ENCODE measurements at places on chromosomes 6 and 20.
A peak's percentile ranks its signal among the peaks of the same experiment; 100 is the strongest.

GRCh38 chr6:163776906-163777686, 362.6 kb downstream of the QKI start:
- DNase-seq, result no peak

GRCh38 chr6:54087721-54088120, 23.5 kb upstream of the MLIP start:
- no peak for DNase-seq

DNA sequence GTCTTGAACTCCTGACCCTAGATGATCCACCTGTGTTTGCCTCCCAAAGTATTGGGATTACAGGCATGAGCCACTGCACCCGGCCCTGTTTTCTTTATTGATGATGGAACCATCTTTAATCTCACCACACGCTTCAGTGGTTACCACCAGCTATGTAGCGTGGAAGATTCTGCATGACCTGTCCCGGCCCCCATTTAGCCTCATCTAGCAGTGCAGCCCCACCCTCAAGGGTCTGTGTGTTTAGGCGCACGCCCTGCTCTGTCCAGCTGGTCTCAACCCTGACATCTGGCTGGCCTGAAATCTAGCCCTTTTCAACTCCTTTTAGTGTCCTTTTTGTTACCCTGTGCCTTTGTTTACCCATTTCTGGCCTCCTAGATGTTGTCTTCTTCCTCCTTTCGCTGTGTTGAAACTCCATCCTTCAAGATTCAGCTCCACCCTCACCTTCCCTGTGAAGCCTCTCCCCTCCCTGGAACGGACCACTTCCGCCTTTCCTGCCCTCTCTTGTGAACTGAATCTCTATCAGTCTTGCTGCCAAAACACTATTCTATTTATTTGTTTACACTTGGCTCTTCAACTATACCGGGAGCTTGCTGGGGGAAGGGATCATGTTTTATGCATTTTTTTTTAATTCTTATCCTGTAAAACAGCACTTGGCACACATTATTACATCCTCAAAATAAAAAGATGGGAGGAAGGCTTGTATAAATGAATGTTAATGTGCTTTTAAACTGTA, 101.0 kb upstream of the MTHFD1L start:
- DNase-seq, result no peak

GRCh38 chr20:8055096-8055495, 35.5 kb upstream of the TMX4 start:
- DNase-seq, result no peak

DNA sequence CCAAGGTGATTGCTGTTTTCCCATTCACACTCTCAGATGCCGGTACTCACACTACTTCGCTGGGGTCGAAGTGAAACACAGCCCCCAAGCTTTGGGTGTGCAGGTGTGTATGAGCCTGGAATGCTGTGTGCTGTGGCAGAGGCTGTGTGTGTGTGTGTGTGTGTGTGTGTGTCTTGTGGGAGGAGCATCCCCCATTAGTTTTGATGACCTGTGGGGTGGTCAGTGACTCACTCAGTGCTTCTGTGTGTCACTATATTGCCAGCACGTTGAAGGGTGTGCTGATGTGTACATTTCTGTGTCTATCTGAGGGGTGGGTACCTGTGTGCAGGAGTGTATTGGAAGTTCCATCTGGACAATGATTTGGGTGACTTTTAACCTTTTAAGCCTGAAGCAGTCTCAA, 5.0 kb upstream of the SLC12A5 start:
- no peak for DNase-seq

DNA sequence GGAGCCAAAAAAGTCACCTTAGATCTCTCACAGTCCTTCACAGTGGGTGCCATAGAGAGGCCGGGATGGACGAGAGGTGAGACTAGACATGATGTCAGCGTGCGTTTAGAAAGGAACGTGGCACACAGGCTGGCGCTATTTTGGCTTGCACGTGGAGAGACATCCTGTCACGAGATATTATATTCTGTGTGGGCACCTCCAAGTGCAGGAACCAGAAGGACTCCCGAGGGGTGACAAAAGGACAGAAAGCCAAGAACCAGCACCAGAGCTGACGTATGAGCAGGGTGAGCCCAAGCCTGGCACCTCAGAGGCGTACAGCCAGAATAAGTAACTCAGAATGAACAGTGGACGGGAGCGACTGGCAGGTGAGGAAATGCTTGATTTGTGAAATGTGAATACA, 49.9 kb upstream of the QKI start:
- no peak for DNase-seq

DNA sequence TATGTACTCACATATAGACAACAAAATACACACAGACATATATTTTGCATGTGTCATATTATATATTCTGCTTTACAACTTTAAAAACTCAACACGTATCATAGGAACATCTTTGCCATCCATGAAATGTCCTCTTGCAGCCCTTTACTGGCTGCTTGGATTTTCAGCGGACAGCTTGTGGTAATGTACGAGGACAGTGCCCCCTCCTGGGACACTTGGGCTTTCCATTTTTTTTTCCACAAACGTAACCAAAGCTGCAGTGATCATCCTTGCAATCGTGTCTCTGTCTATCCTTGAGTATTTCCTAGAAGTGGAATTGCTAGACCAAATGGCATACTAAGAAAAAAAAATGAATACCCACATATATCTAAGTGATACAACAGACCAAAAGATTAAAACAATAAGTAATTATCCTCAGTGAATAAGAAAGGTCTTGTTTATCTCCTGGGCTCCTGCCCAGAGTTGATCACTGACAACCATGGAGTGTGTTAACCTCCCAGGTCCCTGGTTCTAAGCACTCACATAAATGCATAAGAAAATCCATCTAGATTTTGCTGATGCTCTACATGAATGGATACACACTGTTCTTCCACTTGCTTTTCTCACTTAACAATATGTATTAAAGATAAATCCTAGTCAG, 18.1 kb downstream of the BPI start:
- DNase-seq, result no peak

GRCh38 chr6:109013656-109014305, 80.9 kb downstream of the SESN1 start:
- no peak for DNase-seq

DNA sequence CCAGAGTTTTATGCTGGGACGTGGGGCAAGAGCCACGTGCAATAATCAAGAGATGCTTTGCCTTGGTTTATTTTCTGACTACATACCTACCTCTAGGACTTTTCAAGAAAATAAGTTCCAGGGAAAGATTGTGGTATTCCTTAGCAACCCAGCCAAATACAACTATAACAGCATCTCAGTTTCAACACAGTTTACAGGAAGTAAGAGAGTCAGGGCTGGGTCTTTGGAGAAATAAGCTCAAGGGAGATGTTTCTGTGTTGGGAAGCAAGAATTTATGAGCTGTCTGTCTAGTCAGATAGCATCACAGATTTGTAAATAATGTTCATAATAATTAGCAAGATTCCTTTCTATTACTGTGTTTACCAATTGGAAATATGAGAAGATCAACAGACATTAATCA, 35.1 kb downstream of the MAP3K5 start:
- DNase-seq, result no peak

DNA sequence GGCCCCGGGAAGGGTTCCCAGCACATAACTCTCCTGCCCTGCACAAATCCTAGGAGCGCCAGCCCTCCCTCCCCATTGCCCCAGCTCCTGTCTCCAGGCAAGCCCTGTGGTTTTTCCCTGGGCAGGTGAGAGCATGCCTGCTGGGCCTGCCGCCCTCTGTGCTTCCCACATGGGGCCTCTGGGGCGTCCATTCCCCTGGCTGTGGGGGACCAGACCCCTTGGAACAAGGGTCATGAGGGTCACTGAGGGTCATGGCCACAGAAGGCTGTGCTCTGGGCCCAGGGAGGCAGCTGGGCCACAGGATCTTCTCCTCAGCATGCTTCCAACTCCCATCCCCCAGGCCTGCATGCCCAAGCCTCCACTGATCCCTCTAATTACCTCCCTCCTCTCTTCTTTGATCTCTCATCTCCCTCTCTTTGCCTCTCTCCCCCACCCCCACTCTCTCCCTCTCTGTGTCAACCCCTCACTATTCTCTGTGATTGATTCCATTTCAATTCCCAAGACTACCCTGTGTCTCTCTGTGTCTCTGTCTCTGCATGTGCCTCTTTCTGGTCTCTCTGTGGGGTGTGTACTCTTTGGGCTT, 6.1 kb downstream of the MDFI start:
- DNase-seq, result no peak

DNA sequence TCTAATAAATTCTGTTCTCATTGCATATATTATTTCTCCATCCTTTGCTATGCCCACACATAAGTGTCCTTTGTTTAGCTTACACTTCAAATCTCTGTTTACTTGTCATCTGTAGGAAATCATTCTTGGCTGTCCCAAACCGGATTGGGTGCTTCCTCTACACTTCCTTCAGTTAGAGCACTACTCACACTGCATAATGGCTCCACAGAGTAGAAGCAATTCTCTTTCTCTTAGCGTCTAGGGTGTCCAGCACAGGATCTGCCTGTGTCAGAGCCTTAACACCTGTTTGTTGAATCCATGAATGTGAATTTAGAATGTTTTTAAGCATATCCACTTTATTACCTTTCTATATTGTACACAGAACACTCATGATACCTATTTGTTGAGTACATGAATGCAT, 87.0 kb upstream of the BMP2 start:
- no peak for DNase-seq

DNA sequence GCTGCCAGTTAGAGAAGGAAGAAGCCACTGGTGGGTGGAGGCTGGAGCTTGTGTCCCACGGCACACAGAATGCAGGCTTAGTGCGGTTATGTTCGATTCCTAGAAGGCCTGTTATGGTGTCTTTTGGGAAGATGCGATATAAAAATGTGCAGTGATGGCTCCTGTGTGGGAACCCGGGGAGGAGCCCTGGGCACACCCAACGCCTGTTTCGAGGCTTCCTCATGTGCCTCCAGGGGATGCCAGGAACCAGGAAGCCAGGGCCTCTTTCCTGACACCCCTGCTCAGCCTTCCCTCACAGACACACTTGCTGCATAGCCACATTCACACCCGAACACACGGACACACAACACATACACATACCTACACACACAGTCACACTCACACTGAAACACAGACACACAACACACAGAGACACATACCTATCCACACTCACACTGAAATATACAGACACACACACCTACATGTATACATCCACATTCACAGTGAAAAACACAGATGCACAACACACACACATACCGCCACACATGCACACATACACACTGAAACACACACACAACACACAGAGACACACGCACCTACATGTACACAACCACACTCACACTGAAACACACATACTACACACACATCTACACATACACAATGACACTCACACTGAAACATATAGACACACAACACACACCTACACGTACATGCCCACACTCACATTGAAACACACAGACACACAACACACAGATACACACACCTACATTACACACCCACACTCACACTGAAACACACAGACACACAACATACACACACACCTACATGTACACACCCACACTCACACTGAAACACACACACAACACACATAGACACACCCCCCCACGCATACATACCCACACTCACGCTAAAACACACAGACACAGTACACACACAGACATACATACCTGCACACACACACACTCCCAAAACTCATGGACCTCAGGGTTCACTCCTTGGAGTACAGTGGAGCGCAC, 1.2 kb upstream of the CST11 start:
- DNase-seq, result no peak

DNA sequence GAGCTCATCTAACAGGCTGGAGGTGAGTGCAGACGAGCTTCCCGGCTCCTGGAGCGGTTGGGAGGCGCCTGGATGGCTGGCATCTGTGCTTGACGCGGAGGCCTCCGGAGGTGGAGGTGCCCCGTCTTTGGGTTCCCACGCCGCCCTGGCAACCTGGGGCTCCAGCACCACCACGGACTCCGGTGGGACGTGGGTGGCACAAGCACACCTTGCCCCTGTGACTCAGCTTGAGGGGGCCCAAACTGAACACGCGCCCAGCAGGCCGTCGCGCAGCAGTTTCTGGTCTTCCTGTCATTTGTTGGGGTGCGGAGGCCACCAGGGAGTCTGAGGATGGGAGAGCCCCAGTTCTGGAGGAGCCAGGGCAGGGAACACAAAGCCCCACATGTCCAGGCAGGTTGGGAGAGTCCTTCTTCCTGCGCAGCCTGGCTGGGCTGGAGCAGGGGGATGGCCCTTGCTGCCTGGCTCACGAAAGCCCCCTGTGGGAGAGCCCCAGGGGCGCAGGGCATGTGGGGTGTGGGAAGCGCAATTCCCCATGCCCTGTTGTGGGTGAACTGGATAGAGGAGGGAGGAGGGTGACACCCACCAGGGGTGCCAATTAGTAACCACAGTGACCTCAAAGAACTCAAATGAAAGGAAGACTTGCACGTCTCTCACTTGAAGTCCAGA, 1378.6 kb upstream of the DEFB115 start:
- DNase-seq, result peak; percentile 62

GRCh38 chr6:43171707-43172103, 636 bp downstream of the SRF start:
- DNase-seq, result peak; percentile 33

DNA sequence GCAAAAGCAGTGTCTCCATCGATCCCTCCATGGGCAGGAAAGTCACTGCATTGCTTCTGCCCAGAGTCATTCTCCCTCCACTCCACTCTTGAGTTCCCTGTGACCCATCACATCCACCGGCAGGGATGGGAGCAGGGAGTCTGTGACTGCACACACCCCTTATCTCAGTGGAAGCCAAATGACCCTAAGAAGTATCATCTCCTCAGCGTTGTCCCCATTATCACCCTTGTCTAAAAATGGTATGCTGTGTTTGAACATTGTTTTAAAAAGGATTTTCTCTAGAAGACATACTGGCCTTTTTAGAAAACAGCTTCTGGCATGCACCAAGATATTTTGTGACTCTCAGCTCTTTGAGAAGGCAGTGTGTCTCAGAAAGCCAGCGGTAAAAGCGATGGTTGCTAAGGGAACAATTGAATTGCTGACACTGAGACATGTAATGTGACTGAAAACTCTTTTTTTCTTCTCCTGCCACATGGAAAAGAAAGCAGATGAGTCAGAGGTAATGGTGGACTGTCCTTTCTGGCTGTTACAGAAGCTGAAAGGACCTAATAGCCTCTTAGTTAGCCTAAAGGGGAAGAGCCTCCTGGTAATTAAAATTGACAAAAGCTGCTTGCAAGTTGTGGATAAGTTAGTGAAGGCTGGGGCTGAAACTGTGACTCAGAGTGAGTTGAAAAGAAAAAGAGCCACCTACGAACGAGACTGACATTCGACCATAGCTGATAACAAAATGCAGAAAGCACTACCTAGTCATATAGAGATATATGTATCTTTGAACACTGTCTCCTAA, 120.5 kb downstream of the MAP3K7 start:
- no peak for DNase-seq

DNA sequence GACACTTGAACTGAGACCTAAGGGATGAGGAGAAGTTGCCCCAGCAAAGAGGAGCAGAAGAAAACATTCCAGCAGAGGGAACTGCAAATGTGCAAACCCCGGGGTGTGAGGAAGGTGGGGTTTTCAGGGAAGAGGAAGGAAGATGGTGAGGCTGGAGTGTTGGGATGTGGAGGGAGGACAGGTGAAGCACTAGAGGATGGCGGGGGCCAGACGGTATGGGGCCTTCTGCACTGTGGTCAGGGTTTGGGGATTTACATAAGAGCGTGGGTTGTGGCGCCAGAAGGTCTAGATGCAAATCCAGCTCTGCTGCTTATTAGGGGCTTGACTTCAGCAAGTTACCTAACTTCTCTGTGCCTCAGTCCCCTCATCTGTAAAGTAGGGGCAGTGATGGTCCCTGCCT, 16.0 kb downstream of the DLGAP4 start:
- no peak for DNase-seq

GRCh38 chr20:58692579-58693225, at the start of gene NPEPL1:
NPEPL1 (plus strand) TSS chr20:58692800; CDS start chr20:58692901, 101 bp downstream.
- peak; percentile 71 for DNase-seq

GRCh38 chr20:64200740-64201139, 36.5 kb downstream of the MYT1 start:
- DNase-seq, result no peak

Measured in stimulated activated effector memory CD8-positive, alpha-beta T cell treated with anti-CD3 and anti-CD28 coated beads, Interleukin-12 subunit alpha, Interleukin-12 subunit beta, amount 100 ng/mL, for 72 hours (primary cell).